Globus pallidus (tissue), 1 donor: ENCODE measurements at places on chromosomes 1 and 21.
A peak's percentile ranks its signal among the peaks of the same experiment; 100 is the strongest.

GRCh38 chr1:174789399-174789798 is 210.3 kb upstream of the CACYBP start:
- DNase-seq: no peak

DNA sequence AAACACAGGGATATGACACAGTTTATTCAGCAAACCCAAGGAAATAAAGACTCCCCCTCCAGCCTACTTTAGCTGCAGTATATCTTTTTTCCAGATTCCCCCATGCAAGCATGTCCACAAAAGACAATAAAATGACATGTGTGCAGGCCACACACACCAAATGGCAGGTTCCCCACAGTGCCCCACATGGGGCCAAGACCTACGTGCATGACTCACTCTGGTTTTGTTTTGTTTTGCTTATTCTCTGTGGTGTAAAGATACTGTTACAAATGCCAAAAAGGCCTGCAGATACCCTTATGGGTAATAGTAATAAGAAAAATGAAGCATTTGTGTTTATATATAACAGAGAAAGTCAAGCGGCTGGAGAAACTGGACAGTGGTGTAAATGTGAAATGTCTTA is 71.6 kb downstream of the RD3 start:
- no peak for DNase-seq

DNA sequence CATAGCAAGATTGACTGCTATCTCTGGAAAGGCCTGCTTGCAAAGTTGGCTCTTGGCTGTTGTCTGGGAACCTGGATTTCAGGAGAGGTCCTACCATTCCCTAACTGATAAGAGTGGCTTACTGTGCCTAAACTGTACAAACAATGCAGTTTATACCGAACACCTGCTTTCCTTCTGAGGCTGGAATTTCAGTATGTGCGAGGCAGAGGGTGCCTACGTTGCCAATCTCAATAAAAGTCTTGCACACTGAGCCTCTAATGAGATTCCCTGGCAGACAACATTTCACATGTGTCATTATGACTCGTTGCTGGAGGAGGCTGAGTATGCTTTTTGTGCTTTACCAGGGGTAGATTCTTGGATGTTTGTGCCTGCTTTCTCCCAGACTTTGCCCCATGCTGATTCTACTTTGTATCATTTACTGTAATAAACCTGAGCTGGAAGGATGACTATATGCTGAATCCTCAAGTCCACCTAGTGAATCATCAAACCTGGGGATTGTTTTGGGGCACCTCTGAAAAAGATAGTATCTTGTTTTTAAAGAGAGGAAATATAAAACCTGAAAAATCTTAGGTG is 58.9 kb upstream of the GNG4 start:
- DNase-seq: no peak

DNA sequence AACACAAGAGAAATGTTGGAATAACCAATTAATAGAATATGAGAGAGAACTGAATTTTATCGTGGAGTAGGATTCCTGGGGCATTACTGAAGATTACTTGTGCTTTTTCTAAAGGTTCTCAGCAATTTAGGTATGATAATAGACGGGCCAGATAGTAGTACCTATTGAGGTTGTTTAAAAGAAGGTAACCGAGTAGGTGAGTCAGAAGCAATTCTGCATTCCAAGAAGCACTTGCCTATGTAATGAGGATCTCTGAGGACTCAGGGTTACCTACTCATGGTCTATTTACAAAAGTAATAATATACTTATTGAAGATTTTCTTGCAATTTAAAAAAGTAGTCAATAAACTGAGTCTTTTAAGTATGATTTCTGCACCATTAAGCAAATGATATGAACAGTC is 1469.8 kb downstream of the BRINP3 start:
- no peak for DNase-seq

DNA sequence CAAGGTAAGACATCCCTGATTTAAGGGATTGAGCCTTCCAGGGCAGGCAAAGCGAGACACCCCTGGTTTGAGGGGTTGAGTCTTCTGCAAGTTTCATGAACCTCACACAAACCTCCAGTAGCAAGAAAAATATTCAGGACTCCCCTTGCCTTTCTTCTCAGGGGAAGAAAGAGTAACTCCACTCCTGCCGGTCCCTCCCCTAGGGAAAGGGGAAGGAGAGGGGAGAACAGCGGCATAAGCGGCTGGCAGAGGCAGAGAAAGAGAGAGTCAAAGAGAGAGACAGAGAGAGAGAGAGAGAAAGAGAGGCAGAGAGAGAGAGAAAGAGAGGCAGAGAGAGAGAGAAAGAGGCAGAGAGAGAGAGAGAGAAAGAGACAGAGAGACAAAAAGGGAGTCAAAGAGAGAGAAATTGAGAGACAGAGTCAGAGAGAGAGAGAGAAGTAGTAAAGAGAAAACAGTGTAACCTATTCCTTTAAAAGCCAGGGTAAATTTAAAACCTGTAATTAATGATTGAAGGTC is 29.5 kb upstream of the CBR3 start:
- no peak for DNase-seq

- no peak for DNase-seq
These were observed 13.6 kb downstream of the RHBG start for GRCh38 chr1:156382561-156382960.

DNA sequence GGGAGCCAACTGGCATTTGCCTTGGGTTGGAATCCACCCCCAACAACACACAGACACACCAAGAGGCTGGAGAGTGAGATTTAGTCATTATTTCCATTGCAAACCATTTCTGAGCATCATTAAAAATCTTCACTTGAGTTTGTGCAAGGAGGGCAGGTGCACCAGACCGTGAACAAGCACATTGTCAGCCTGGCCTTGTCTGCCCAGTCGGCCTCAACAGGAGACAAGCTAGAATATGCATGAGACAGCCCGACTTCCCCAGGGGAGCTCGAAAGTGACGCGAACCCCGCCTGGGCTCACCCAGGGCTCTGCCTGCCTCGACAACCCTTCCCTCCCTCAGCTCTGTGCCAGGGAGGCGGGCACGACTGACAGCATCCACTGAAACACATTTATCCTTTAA is 15.4 kb upstream of the GUCA2B start:
- DNase-seq: no peak

DNA sequence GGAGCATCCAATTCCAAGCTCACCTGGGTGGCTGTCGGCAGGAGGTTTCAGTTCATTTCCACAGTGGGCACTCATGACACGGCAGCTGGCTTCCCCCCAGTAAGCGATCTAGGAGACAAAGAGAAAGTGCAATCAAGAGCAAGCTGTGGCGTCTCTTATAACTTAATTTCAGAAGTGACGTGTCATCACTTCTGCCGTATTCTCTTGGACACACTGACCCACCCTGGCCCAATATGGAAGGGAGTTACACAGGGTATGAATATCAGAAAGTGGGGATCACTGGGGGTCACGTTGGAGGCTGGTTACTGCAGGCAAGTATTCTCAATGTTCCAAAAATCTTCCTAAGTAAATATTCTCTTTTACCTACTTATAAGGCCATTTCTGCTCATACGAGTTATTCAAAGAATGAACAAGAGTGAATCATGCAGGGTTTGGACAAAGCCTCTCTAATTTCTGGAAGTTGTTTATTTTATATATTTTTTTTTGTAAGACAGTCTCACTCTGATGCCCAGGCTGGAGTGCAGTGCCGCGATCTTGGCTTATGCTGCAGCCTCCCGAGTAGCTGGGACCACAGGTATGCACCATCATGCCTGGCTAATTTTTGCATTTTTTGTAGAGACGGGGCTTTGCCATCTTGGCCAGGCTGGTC is 46.5 kb upstream of the GREM2 start:
- no peak for DNase-seq

DNA sequence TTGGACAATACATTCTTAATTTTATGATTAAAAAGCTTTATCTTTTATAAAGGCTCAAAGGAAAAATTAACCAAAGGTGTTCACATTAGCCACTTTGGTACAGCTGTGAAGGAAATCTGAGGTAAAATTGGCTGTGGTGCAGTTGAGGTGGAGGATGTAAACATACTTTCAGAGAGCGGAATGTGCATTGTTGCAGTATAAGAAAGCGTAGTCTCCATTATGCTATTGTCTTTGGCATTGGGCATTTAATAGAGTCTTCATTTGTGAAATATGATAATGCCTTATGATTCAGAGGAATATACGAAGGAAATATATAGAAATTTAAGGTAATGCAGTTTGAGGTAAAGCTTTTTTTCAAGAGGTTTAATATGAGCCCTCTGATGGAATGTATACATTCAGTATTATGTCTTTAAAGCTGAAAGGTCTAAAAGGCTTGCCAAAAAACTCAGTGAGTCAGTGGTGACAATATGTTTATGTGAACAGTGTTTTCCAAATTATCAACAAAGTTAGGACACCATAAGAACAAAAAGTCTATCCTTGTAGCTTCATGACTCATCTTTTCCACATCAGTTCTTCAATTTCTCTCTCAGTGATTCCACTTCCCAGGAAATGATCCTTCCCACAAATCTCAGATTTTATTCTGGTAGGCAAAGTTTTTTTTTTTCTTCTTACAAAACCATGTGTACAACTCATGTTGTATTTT is 26.9 kb upstream of the DDR2 start:
- no peak for DNase-seq

DNA sequence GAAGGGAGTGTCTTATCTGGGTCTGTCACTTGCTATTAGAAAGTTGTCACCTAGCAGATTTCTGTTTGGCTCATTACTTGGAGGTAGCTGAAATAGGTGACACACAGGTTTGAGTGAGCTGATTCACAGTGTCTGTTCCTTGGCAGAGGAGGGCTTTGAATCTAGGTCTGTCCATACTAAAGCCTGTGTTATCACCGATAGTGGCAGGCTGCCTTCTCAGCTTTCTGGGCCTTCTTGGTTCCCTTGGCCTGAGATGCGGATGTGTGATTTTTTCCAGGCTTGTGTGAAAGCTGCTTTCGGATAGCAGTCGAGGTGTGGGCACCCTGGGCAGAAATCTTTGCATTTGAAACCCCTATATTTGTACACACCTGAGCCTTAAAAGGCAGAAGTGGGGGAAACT is 73.9 kb downstream of the ACTL8 start:
- no peak for DNase-seq

- DNase-seq: no peak
These were observed 255.5 kb downstream of the KCNJ6 start for GRCh38 chr21:37660709-37661108.

GRCh38 chr1:112060261-112060660 is 70.8 kb upstream of the KCND3 start:
- DNase-seq: no peak

GRCh38 chr1:40649592-40649930 is 15.9 kb downstream of the RIMS3 start:
- no peak for DNase-seq

DNA sequence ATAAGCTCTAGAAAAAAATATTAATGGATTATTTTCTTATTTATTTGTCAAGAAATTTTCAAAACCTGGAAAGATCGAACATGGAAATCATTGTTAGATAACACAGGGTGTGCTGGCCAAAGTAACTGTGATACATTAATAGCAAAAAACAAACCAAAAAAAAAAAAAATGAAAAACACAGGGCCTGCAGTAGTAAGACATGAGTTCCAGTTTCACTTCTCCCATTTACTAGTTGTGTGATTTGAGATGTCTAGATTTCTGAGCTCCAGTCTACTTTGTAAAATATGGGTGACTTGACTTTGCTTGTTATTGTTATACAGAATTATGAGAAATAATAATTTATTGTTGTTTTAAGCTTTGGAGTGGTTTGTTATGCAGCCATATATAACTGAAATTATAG is 13.6 kb downstream of the FAM177B start:
- DNase-seq: no peak

GRCh38 chr1:234154320-234155251 is 218.7 kb upstream of the COA6 start:
- peak; percentile 58 for DNase-seq

DNA sequence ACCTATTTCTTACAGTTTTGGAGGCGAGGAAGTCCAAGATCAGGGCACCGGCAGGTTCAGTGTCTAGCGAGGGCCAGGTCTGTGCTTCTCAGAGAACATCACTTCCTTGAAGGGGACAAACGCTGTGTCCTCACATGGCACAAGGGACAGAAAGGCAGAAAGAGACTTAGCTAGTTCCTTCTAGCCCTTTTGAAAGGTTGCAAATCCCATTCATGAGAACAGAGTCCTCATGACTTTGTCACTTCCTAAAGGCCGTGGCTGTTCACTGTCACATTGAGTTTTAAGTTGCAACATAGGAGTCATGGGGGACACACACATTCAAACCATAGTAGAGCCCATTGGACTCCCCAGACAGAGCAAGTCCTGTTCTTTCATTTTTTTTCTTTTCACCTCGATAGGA is 27.4 kb downstream of the PER3 start:
- DNase-seq: no peak

GRCh38 chr21:45279446-45280177 is 8.1 kb downstream of the POFUT2 start:
- no peak for DNase-seq

GRCh38 chr1:4703646-4704045 is 49.2 kb downstream of the AJAP1 start:
- DNase-seq: no peak

GRCh38 chr1:184514447-184514846 is 127.6 kb downstream of the C1orf21 start:
- no peak for DNase-seq

DNA sequence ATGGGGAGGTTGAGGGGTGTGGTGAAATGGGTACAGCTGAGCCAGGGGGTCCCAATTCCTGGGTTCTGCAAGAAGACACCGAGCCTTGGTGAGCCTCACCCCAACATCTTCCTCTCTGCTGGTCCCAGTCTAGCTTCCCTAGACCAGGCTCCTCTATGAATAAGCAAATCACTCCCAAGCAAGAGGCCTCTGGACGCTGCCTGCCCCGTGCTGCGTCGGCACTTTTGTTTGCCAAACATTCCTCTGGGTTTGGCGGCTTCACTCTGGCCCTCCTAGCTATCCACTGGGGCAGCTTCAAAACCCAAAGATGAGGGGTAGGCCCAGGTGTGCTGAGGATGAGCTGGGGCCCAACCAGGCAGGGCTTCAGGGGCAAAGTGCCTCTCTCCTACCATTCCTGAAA is 137.1 kb upstream of the CD34 start:
- no peak for DNase-seq

DNA sequence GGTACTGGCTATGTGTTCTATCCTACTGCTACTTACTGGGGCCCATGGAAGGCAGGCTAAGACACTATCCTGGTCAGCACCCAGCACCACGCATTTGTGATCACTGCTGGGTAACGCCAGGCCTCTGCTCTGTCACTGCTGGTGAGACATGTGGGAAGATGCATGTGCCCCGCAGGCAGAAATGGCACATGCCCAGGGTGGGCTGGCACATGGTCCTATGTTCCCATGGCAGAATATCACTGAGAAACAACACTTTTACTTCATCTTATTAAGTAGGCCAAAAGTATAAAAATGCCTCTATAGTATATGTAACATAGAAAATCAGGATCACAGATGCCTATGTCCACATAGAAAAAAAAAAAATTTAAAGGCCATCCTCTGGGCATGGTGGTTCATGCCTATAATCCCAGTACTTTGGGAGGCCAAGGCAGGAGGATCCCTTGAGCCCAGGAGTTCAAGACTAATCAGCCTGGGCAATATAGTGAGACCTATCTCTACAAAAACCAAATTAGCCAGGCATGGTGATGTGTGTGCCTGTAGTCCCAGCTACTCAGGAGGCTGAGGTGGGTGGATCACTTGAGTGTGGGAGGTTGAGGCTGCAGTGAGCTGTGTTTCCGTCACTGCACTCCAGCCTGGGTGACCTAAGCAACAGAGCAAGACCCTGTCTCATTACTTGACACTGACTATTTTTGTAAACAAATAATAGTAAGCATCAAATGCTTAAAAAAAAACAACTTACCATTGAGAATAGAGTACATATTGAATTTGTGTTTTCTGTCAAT is 11.5 kb downstream of the DDX59 start:
- no peak for DNase-seq
